ENCODE measurements at places on chromosomes 7 and 10.

DNA sequence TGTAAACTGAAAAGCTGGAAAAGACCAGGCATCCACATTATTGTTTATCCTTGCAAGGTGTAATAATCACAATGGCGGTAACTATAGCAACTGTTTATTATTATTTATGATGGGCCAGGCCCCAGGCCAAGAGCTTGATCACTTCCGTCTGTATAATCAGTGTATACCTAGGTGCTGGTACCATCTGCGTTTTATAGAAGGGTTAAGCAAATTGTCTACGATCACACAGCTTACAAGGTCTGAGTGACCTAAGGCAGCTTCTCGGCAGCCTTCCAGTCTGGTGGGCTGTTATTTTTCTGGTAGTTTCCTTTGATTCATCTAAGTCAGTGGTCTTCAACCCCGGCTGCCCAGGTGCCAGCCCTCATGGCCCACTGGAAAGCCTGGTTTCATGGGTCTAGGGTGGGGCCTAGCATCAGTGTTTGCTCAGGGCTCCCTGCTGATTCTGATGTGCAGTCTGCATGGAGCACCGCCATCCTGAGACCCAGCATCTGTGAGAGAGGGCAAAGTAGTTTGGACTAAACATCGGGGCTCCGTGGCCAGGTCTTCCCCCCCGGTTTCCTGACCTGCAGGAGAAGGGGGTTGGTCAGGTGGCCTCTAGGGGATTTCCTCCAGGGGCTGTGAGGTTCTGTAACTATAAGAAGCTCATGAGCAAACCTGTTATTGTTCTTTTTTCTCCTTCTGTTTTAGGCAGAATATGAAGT lies 146.4 kb downstream of the RGS10 start:
- DNase-seq, result no peak

DNA sequence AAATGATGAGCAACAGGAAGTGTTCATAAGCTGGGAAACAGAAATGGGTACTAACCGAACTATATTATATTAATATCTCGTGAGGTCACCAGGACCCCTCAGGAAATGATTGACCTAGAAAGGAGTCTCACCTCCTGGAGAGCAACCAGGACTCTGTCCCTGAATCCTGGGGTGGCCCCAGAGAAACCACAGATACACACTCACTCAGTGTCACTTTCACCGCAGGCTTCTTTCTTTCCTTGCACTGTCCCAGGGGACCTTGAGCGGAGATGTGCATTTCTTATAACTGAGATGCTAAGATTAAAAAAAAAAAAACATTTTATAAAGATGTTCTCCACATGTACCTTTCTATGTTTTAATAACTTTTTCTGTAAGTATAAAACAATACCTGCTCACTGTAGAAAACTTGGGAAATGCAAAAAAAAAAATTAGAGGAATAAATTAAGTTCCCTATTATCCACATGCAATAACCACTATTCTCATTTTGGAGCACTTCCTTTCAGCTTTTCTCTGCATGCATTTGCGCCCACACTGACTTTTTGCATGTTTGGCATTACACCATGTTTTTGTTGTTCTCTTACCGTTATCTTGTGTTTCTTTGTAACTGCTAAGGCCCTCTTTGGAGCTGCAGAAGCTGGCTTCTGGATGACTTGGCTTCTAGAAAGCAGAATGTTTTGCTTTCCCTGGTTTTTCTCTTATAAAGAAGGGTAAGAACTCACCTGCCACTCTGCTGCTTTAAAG lies 15.0 kb downstream of the NOD1 start:
- no peak for DNase-seq

DNA sequence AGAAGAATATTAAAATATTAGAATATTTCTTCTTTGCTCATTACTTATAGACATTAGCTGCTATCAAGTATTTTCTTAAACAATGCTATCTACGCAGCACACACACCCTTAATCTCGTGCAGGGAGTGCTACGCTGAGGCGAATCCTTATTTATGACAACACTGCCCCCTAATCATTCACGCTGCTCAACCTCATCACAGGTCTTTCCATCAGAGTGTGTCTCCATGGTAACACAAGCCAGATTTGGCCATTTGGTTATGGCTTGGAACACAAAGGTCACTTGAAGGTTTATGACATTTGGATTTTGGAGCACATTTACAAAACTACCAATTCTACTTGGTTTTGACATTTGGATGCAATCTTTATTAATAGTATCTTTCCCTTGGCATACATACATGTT lies 45.4 kb upstream of the MYO3A start:
- no peak for DNase-seq

DNA sequence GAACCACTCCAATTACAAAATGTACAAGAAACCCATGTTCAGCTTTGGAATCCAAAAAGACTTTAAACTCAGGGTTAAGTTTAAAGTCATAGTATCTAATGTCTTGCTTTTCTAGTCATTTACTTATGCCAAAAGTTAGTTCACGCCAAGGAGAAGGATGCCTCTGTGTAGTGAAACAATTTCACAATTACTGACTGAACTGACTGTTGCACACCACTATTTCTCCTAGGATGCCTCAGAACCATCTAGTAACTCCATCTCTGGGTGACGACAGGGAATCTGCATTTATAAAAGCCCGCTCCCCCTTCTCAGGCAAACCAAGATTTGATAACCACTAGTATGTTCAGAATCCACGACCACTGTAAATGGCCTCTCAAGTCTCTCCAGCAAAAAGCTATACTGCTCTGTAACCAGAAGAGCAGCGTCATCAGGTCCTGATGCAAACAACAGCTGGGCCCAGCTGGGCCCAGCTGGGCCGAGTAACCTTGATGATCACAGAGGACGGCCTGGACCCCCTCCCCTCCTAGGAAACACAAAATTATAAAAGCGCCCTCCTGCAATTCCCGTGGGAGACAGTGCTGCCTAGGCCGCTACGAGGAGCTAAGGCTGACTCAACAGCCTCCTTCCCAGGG lies 680 bp upstream of the ADO start:
- DNase-seq, result no peak

- DNase-seq, result no peak
Observed at GRCh38 chr10:3467052-3467951, 294.7 kb upstream of the PITRM1 start.

All from activated naive CD4-positive, alpha-beta T cell (primary cell).